ENCODE measurements at places on chromosomes 13 and 19.

DNA sequence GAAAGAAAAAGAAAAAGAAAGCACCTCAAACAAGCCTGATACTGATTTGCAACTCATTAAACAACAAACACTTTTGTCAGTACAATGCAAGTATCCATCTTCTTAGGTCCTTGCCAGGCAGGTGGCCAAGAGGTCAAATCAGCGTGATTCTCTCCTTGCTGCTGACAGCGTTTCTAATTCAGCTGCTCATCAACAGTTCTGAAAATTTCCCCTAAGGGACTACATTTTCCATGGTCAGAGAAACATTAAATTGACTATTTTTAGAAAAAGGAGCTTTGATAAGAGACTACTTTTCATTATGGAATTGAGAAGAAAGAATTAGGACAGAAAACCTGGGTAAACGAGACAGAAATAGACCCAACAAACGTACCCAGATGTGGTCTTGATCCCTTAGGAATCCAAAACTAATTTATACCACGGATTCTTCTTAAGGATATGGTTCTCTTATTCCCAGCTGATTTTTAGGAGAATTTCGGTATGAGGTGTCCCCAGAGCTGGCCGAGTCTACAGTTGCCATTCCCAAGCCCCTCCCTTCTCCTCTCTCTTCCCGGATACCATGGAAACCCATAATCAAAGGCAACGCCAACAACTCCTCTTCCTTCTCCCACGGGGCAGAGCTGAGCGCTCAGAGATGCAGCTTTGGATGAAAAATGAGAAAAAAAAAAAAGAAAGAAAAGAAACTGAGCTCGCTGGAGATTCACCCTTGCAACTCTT lies 29.5 kb upstream of the CEBPG start:
- no peak for DNase-seq

DNA sequence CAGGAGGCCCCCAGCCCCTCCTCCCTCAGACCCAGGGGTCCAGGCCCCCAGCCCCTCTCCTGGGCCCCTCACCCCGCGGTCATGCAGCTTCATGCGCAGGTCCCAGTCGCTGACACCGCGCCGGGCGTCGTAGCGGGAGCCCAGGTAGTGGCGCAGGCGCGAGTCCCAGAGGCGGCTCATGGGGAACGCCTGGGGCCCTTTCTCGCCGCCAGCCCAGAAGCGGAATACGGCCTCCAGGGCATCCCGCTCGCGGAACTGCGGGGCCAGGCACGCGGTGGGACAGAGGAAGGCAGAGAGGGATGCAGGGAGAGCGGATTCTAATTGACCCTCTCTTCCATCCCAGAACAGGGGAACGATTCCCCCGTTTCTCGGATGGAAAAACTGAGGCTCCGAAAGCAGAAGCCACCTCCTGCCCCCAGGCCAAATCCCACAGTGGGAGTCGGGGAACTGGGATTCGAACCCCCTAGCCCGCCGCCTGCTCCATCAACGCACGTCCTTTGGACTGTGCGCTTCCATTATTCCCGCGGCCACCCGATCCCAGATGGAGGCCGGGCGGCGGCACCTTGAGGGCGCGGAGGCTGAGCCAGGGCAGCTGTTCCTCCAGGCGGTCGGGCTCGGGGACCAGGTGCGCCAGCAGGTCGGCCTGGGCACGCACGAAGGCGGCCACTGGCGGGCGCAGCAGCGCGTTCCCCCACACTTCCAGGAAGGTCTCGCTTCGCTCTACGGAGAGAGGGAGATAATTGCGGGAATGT lies 4.2 kb upstream of the TNNI3 start:
- DNase-seq = no peak

DNA sequence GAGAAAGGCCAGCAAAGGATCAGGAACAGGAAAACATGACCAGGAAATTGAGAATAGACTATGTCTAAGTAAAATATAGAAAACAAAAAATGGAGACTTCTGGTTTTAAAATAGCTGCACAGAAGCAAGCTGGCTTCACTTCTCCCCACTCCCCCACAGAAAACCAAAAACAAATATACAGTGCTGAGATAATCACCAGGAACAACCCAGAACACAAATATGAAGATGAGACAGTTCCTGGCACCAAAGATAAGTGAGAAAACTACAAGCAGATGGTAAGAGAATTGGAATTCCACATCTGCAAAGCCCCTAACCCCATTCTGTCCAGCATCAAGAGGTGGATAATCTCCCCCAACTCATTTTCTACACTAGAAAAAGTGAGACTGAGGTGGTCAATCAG lies 397.7 kb downstream of the SUCLA2 start:
- DNase-seq = no peak

- no peak for DNase-seq
These were observed 43.8 kb downstream of the C13orf42 start for GRCh38 chr13:51067210-51067701.

DNA sequence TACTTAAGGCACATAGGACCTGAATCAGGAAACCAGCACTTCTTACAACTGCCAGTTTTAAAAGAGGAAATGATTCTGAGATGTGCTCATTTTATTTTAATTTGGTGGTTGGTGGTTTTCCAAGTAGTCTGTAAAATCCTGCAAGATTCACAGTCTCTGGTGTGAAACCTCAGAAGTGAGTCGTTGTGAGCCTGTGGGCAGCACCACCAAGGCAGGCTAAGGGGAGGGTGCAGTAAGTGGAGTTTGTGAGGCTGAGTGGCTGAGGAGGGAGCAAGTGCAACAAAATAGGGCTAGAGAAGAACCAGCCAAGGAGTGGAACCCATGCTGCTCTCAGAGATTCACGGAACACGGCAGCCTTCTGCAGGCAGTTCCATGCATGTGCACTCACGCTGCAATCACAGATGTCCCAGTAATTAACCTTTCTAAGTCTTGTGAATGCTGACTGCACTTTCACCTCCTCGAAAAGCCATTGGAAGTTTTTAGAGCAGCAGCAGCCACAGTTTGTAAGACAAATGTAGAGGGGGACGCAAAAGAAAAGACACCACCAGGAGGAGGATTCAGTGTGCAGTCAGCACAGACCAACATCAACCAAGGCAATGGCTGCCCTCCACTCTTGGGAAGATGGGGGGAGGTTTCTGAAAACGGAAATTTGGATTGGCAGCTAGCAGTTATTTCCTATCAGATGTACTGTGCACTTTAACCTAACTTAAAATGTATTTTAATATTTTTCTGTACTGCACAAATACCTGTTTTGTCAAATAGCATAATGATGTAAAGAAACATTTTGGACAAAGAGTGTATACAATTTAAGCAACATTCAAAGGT lies 44.9 kb downstream of the ESD start:
- peak; percentile 4 for DNase-seq

- DNase-seq = no peak
These were observed 134.3 kb upstream of the SLITRK5 start for GRCh38 chr13:87536899-87537298.

DNA sequence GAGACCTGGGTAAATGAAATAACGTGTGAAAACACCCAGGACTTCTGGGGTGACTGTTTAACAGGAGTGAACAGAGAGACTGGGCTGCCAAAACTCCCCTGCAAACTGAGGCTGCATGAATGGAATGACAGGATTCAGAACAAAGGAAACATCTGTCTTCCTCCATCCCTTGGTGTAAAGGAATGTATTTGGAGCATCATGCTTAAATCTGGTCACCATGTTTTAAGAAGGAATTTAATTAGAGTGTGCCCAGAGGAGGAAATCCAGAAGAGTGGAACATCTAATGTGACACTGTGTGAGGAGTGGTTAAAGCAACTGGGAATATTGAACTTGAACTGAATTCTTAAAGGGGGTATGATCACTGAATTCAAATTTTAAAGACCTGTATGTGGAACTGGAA lies 437.2 kb downstream of the LIG4 start:
- DNase-seq = no peak

- DNase-seq = no peak
These were observed 844.9 kb downstream of the OLFM4 start for GRCh38 chr13:53873558-53873957.

Data from stimulated activated CD4-positive, alpha-beta T cell treated with anti-CD3 and anti-CD28 coated beads, Interleukin-12 subunit alpha, Interleukin-12 subunit beta, amount 100 ng/mL, for 4 hours (primary cell).